Activated naive CD8-positive, alpha-beta T cell treated with anti-CD3 and anti-CD28 coated beads, Interleukin-2, amount 50 U/mL, for 24 hours (primary cell): ENCODE measurements at places on chromosomes 5 and 9.
A peak's percentile ranks its signal among the peaks of the same experiment; 100 is the strongest.

- no peak for DNase-seq
These were observed 285.8 kb downstream of the ZNF608 start for GRCh38 chr5:124460642-124461041.

DNA sequence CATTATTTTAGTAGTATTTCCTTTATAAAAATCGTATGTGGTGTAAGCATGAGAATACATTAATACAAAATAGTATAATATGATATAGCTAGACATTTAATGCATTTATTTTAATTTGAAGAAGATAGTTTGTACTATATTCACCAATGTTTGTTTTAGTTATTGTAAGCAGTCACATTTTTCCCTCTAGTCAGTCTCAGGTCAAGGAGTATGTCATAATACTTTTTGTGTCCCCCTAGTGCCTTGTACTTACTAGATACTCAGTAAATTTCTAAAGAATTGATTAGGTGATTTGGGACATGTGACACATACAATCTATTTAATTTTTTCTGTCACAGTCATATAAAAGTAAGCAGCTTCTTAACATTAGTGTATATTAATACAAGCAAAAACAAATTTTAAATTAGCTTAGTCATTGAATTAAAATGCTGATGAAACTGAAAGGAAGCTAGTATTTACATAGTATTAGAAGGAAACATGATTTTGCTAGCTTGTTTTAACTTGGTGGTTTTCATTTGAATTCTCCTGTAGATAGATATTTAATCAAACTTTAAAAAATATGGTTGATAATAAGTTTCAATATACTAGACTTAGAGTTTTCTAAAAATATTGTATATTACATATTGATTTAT lies 242.2 kb downstream of the FER start:
- no peak for DNase-seq

DNA sequence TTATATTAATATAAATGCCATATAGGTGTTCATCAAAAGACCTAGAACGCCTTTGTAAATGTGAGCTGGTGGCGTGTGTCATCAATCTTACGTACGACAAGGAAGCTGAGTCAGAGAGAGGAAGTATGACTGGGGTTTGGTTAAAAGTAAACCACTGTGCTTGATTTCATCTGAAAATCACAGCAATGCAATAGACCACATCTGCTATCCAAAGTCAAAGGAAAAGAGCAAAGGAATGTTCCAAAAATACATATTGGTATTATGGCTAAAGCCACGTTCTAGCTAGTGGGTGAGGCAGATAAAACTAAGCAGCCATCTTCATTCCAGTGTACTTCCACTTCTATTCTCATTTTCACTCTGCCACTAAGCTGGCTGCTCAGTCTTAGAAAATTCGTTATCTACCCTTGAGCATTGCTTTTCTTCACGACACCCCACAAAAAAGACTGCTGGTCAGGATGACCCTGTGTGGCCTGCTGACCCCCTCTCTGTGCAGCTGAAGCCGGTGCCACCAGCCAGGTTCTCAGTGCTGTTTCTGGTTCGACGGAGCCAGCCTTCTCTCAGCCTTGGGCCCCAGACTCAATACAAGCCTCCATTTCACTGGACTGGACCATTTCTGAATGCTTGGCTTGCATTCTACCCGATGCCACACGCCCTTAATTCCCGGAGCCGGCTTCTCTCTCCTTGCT lies 23.8 kb downstream of the SHC3 start:
- no peak for DNase-seq

DNA sequence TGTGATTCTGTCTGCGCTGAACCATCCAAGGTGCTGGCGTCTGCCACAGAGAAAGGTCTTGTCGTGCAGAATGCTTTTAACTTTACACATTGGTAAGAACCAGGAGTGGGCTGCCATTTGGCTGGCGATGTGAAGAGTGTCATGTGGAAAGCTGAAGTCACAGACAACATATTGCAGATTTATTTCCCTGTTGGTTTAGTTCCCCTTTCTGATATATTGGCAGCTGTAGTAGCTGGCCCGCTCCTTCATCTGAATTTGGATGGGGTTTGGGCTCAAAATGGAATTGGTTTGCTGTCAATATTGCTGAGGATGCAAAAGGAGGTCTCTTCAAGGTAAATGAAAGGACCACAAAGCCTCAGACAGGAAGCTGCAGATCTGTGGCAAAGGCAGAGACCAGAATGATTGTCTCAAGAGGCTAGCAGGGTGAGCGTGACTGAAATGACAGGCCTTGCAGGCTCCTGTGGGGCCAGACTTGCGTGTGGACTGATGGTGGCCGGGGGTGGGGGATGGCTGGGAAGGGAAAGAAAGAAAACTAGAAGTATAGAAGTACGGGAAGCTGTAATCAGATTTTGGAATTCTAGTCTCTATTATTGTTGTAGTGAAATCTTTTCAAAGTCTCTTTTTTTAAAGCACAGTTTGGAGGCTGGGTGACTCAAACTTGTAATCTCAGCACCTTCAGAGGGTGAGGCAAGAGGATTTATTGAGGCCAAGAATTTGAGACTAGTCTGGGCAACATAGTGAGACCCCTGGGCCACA lies 25.1 kb upstream of the CD180 start:
- DNase-seq, result peak; percentile 41

GRCh38 chr5:96743065-96743768 lies 64.5 kb downstream of the ERAP1 start:
- no peak for DNase-seq

DNA sequence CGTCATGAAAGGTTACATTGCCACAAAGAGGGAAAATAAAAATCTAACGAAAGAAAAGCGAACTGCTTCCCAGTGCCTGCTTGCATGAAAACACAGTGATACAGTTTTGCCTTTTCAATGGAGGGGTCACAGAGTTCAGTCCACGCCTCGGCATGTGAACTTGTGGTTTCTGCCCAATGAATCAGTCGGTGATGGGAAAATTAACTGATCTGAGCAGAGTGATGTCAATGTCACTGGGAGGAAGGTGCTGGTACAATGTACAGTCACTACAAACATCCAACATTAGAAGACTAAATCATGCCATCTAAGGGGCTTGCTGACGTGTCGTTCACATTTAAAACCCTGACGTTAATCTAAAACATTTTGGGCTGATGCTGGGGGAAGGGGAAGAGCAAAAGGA lies 151.8 kb upstream of the MSX2 start:
- no peak for DNase-seq

GRCh38 chr5:82754036-82754746 lies 323.0 kb downstream of the TMEM167A start:
- no peak for DNase-seq

- DNase-seq, result no peak
These were observed 52.6 kb downstream of the OR1J1 start for GRCh38 chr9:122425087-122425486.

DNA sequence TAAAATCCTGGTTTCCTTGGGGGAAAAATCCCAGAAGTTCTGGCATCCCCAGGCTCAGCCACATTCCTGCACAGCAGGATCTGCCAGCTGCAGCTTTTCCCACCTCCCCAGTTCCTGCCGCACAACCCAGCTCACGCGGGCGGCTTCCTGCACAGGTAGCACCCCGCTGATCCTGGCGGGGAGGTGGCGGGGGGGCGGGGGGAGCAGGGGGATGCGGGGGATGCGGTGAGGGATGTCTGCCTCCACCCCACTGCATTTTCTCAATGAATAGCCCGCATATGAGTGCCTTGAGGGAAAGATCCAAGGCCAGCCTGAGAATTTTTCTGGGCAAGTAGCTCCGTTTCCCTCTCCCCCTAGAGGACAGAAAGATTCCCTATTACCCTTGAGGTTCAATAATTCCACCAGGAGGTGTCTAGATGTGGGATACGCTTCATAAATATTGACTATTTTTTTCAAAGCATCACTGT lies 21.1 kb downstream of the GFPT2 start:
- DNase-seq, result no peak

GRCh38 chr9:121288673-121289025 lies 20.7 kb downstream of the GSN start:
- no peak for DNase-seq

DNA sequence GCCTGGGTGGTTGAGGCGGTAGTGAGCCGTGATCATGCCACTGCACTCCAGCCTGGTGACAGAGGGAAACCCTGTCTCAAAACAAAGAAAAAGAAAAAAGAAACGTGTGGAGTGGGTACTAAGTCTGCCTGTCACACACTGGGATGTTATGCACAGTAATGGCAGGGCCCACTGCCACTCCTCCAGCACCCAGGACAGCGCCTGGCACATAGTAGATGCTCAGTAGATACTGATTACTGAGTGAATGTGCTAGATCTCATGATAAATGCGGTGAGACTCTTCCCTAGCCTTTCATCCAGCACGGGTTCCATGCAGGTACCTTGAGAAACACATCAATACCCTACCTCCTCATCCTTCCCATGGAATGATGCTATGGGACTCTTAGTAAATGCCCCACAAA lies 87.4 kb upstream of the HSPA9 start:
- DNase-seq, result peak; percentile 50

DNA sequence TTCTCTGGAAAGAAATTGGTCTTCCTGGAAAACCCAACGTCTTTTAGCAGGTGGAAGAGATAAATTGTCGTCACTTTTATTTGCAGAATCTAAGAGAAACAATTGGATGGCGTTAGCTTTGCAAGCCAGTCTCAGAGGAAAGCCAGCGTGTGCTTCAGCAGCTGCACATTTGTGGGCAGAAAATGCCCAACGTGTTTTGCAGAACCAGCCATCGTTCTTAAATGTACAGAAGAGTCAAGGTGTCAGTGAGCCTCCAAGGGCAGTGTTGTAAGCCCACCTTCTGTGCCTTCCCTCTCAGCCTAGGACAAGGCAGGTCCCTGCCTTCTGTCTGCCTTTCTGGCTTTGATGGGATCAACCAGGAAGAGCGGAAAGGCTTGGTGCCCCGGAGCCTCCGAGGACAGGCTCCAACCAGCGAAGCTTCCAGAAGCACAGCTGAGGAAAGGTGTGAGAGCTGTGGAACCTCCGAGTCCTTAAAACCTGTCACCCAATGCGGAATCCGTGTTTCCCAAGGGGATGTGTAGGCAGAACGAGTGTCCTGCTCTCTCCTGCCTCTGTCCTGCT lies 116.0 kb upstream of the IRX2 start:
- DNase-seq, result no peak

- DNase-seq, result no peak
These were observed 63.2 kb downstream of the TTLL11 start for GRCh38 chr9:122029898-122030297.

GRCh38 chr9:15333376-15333881 lies 26.4 kb upstream of the TTC39B start:
- no peak for DNase-seq

DNA sequence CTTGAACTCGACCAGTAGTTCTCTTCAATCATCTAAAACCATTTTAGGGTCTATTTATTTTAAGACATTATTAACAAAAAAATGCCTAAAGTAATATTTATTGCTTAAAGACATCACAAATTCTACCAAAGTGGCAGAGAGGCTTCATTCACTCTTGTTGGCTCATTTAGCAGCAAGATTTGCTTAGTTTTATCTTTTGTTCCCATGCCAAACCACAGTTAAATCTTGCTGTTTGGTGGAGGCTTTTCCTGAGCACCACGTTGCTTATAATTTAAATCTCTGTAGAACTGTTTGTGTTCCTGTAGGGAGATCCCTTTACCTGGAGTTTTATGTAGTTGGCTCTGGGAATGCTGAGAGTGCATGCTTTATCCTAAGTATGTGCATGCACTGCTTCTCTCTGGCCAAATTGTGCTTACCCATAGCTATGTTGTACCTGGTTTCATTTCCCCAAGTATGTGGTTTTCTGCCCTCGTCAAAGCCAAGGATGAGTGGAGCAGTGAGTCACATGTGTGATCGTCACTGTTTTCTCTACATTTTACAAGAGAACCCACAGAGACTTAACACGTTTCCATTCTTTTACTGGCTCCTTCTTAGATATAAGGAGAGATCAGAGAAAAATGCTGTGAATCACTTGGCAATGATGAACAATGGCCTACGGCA lies 42.1 kb upstream of the MAST4 start:
- DNase-seq, result peak; percentile 17

DNA sequence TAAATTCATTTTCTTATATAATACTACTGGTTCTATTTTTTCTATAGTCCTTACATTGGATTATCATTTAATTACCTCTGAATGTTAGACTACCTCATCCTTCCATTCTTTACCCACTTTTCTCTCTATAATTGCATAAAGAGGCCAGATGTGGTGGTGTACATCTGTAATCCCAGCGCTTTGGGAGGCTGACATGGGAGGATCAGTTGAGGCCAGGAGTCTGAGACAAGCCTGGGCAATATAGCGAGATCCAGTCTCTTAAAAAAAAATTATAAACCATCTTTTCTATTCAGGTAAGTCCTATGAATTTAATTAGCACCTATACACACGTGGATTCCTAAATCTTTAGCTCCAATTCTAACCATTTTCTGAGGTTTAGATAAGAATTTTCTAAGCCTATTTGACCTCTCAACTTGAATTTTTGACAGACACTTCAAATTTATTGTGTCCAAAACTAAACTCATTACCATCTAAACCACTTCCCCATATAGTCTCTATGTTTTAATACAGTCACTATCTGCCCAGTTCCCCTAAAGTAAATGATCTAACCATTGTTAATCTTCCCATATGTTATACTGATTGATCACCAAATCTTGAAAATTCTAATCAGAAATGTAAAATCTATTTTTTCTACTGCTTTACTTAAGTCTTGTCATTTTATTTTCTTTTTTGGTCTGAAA lies 33.0 kb upstream of the CHD1 start:
- DNase-seq, result no peak
